Activated B cell treated with CpG ODN at 0.5 μM for 24 hours (primary cell): ENCODE measurements at places on chromosomes 7 and 10. TPM values are rescaled to one million over a fixed set of nuclear protein-coding genes. Genes with fewer than 3 reads are reported as not detected.

DNA sequence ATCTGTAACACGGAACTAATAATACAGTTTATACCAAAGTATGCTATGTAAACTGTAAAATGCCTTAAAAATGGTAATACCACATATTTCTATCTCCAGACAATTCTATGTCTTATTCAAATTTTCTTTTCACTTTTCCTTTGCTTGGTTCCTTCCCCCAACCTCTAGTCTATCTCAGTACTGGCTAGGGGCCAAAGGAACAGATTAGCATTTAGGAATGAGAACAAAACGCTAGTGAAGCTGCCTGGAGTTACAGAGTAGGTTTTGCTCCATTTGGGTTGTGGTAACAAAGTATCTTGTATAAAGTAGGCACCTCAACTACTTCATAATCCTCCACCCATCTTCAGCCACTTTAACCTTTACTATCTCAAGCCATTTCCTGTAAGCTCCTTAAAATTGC is 94.1 kb downstream of the HBP1 start:
- DNase-seq: no peak

DNA sequence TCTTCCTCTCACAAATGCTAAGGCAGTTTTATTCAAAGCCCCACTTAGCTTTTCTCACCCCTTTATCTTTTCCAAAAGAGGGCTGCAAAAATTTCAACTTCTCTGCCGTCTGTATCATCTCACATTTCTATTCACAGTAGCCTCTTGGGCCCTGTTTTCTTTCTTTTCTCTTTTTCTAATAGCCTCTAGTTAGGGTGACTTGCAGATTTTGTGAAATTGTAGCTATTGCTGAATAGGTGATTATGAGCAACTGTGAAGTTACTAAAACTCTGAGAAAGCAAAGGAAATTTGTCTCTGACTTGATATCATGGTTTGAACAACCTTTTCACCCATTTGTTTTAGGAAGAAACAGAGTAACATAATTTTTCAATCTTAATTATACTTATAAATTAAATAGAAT is 29.2 kb downstream of the EXOC4 start:
- no peak for DNase-seq

- DNase-seq: no peak
Measured at GRCh38 chr7:128221929-128222403, 19.1 kb upstream of the LEP start.

EPC1 gene
- total RNA-seq: 72.7 and 82.8 TPM in 2 replicates

DYDC2 gene
- not detected in 2 replicates for total RNA-seq
